HCT116 (cell line): ENCODE measurements at places on chromosomes 3 and 15. TPM values are rescaled to one million over a fixed set of nuclear protein-coding genes. Genes with fewer than 3 reads are reported as not detected.

DNA sequence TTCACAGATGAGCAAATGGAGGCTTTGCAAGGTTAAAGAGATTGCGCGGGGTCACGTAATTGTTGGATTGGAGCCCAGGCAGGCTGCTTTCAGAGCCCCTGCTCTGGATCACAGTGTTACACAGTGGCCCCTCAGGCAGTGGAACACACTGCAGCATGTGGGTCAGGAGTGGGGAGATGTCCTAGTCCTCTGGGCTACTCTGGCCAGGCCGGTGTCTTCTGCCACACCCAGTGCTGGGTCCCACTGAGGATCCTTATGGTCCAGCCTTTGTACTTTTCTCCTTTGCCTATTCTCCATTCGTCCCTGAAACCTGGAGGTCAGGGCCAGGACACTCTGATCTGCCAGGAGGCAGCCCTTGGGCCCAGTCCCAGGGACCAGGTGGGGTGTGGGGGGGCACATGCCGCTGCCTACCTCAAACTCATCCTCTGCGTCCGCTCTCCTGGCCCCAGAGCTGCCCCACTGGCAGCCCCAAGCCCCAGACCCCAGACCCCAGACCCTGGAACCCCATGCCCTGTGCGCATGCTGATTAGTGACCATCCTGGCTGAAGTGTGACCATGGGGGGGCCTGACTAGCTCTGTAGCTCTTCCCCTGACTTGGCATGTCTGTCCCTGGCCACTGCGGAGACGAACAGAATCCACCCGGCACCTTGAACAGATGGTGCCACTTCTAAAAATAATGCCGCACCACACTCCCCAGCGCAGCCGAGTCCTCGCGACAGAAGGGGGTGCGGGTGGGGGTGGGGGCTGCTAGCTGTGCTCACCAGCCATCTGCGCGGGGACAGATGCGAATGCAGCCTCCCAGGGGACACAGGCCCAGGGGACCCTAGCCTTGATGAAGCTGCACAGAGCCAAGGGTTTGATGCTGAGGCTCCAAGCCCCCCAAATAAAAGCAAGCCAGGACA is 41.6 kb downstream of the ATP2B2 start:
- DNase-seq: no peak

- no peak for DNase-seq
These were observed 472 bp downstream of the CHST14 start for GRCh38 chr15:40471105-40471807.

DNA sequence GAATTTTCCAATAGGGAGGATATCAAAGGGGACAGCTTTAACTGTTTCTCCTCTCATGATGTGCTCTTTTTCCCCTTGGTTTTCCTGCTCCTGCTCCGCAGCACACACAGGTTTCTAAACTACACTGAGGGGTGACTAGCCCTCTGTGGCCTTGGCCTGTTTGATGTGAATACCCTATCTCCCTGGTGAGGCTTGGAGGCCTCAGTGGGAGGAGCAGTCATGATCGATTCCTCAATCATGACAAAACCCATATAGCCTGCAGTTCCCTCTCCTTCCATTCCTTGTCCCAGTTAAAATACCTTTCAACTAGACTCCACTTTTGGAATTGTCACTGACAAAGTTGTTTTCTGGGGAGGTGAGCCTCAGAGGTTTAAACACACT is 24.0 kb upstream of the USP3 start:
- no peak for DNase-seq

GNB5 gene
- 27.6 TPM for total RNA-seq

CAMP gene
- not detected for total RNA-seq

UBAP1L gene
- total RNA-seq: 4.0 TPM

MYRIP gene
- total RNA-seq: 0.44 TPM

GRCh38 chr3:134253475-134254226 is 3.0 kb upstream of the RYK start:
- DNase-seq: no peak

DNA sequence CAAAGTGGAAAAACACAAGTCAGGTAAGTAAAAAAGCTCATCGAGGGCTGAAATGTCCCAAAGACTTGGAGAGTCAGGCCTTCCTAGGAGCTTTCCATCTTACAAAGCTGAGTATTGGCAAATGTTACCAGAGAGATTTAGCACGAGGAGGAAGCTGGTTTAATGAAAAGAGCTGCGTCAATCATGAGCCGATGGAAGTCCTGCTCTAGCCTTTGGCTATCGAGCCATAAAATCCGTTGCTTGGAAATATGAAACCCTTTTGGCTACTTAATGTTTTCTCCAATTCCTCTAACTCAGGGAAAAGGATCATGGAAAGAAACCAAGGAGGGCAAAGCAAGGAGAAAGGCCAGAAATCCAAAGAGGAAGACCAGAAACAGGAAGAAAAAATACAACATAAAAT is 1074.6 kb downstream of the FHIT start:
- no peak for DNase-seq

ISLR gene
- total RNA-seq: 0.12 TPM

DNA sequence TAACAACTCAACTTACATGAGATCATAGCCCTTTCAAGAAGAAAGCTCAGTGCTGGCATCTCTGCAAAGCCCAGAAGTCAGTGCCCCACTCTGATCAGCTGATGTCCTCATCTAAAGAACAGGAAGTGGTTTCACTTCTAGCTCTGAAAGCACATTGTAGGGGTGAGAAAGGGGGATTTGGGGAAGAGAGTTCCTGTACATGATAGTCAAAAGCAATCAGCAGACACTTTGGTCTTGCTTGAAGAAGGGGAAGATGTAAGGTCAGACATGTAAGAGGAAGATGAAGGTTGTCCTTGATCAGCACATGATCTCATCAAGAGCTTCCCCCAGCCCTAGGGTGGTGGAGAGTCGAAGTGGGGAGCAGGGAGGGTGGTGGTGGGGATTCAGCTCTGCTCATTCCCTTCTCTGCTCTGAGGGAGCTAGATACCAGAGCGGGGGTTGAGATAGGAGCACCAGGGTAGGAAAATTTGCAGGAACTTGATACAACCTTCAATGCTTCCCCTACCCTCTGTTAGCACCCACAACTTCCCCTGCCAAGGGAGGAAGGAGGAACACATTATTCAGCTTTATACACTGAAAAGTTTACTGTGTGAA is 76.4 kb upstream of the ETV5 start:
- DNase-seq: no peak

IL12A gene
- total RNA-seq: 2.8 TPM

- no peak for DNase-seq
These were observed 23.9 kb upstream of the PLSCR4 start for GRCh38 chr3:146274833-146275232.

DNA sequence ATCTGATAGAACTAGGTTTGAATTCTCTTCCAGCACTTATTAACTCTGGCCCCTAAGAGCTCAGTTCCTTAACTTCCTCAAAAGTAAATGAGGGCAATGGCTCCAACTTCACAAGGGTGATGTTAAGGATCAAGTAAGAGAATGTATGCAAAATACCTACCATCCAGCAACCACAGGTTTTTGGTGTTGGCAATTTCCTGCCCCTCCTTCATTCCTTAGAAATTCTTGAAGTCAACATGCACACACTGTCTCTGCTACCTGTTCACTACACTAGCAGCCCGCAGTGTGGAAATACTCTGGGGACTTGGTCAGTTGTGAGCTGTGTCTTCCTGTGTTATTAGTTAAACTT is 5.0 kb downstream of the ZBED2 start:
- no peak for DNase-seq

DNA sequence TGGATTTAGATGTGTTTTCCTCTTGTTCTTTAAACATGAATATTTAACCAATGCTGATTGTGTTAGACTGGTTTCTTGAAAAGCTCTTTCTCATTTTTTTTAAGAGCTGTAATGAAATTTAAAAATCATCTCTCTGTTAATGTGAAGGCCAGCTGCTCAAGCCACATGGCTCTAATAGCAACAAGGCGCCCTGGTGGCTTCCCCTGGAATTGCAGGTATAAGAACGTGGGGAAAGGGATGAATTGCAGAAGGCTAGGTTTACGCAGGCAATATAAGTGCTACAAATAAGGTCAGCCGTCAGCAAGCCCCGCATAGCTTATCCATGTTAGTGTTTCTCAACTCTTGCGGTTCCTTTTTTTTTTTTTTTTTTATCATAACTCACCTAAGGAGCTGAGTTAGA is 108.5 kb downstream of the SAMMSON start:
- DNase-seq: no peak

LRTM1 gene
- not detected for total RNA-seq

CCR3 gene
- not detected for total RNA-seq

TMEM40 gene
- 12.3 TPM for total RNA-seq

CCDC71 gene
- total RNA-seq: 32.8 TPM

ROBO2 gene
- total RNA-seq: not detected

DNA sequence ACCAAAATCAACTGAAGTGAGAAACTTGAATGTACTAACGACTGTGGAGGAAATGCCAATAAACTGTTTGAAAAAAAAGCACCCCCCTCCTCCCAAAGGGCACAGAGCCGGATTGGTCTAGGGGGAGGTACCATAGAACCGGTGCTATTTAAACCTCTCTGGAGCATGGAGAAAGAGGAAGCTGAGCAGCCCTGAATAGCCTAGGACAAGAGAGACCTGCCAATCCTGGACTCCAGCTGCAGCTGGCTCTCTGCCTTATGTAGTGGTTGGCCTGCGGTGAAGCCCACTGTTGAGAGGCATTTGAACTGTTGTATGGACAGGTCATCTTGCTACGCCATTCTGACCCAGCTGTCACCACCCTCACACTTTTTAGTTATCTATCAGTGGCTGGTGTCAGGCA is 1.5 kb upstream of the SH3GL3 start:
- no peak for DNase-seq

DNA sequence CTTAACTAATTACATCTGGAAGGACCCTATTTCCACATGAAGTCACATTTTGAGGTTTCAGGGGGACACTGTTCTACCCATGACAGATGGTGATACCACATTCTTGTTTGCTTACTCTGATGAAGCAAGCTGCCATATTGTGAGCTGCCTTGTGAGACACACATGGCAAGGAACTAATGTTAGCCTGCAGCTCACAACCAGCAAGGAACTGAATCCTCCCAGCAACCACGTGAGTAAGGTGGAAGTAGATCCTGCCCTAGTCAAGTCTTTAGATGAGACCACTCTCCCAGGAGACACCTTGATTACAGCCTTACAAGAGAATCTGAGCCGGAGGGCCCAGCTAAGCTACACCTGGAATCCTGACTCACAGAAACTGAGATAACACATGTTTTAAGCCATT is 160.1 kb downstream of the PDE8A start:
- no peak for DNase-seq

RAD51 gene
- 20.9 TPM for total RNA-seq

GRCh38 chr15:68585574-68586273 is 6.9 kb downstream of the CORO2B start:
- DNase-seq: no peak

FYCO1 gene
- 15.8 TPM for total RNA-seq

CHST2 gene
- total RNA-seq: 1.7 TPM

DNA sequence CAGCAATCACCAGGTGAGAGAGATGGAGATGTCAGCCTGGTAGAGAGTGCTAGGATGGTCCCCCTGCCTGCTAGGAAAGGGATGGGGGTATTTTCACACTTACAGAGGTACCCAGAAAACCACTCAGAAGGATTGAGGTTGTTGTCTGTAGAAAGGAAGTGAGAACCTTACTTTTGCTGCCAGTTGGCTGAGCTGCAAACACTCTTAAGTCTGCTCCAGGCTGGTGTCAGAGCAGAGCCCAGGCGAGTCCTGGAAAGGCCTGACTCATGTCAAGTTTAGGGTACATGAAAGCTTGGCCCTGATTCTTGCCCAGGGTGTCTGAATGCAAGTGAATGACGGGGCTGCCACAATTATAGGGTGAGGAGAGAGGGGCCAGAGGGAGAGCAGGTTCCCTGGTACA is 214.5 kb upstream of the TRIM42 start:
- DNase-seq: no peak

DNA sequence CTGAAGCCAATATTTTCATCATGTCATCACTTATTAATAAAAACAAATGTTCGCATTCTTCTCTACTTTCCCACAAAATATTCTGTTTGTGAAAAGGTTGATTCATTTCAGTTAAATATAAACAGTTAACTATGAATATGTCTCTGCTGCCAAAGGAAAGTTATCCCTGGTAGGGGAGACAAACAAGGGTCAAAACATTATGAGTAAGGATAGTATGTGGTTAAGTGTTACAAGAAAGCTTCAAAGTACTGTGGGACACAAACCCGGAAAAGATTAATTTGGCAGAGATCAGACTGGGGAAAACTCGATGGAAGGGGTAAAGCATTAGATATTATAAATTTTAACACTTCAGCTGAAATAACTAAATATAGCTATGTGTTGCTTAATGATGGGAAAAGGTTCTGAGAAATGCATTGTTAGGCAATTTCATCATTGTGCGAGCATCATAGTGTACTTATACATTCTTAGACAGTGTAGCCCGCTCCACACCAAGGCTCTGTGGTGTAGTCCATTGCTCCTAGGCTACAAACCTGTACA is 436.5 kb upstream of the TBL1XR1 start:
- no peak for DNase-seq
